EH (cell line): ENCODE measurements at places on chromosomes 1 and 21.

DNA sequence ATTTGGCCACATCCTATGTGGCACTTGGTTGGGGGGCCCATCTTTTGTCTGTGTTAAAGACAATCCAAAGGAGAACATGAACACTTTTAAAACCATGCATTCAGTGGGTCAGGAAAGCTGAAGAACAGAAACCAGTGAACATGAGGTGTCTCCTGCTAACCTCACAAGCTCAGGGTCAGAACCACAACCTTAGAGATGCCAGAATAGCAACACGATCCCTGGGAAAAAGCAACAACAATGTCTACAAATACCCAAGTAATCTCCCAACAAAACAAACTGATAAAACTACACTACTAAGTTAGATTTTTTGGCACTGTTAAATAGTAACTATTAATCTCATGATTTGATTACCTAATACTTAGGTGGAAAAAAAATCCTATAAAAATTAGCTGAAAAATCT, 34.1 kb upstream of the GNG4 start:
- no peak for DNase-seq

GRCh38 chr1:19643602-19644394, at the start of gene NBL1:
Gene NBL1, plus strand, starts transcription at chr1:19644311. Its CDS starts 10,720 bp downstream, at chr1:19655031.
- peak; percentile 67 for DNase-seq

- DNase-seq: no peak
These were observed 3.1 kb downstream of the PLCH2 start for GRCh38 chr1:2479186-2479585.

DNA sequence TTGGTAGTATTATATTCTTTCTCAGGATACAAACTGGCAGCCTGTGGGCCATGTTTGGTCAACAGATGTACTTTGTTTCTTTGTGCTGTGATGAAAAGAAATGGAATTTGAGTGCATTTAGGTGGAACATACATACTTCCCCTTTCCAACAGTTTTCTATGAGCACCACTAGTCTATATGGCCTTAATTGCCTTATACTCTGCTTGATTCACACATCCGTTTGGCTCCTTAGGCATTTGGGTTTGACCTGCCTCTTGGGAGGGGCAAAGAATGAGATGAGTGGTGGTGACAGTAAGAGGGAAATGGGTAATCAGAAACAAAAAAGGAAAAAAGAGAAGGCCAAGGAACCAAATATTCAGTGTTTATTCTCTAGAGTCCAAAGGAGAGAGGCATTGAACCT, 17.0 kb downstream of the CFAP126 start:
- DNase-seq: no peak

DNA sequence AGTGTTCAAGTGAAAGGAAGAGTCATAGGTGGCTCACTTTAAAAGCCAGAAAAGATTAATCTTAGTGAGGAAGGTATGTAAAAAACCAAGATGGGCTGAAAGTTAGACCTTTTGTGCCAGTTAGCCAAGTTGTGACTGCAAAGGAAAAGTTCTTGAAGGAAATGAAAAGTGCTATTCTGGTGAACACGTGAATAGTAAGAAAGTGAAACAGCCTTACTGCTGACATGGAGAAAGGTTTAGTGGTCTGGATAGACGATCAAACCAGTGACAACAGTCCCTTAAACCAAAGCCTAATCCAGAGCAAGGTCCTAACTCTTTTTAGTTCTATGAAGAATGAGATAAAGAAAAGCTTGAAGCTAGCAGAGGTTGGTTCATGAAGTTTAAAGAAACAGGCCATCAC, 106.4 kb downstream of the CTH start:
- DNase-seq: no peak

- no peak for DNase-seq
These were observed 17.4 kb downstream of the IQGAP3 start for GRCh38 chr1:156554971-156555370.

DNA sequence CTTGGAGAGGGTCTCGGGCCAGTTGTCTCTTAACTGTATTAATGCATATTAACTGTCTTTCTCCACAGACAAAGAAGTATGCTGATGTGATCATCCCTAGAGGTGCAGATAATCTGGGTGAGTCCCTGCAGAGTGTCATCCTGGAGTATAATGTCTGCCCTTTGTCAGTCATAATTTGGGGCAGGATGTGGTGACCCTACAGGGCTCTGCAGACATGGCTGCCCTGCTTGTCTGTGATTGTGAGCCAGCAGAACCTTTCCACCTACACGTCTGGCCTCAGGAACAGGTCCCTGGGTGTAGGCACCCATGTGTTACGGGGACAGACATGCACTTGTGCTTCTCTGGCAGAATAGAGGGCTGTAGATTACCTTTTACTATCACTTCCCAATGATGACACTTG, 78.4 kb downstream of the UCK2 start:
- no peak for DNase-seq

DNA sequence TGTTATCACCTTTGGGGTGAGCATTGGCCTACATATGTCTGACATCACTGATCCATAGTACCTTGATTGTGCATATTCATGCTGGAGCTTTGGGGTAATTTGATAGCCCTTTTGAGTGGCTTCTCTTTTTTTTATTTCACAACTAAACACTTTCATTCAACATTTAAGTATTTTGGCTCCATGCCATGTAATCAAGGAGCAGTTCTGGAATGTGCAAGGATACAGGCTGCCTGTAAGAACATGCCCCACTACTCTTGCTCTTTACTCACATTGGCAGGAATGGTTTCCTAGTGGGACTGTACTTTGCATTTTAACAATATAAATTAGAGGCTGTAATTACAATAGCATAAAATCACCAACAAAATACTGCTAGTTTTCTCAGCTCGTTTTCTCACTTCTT, 300.7 kb upstream of the SPAG17 start:
- DNase-seq: peak; percentile 4

DNA sequence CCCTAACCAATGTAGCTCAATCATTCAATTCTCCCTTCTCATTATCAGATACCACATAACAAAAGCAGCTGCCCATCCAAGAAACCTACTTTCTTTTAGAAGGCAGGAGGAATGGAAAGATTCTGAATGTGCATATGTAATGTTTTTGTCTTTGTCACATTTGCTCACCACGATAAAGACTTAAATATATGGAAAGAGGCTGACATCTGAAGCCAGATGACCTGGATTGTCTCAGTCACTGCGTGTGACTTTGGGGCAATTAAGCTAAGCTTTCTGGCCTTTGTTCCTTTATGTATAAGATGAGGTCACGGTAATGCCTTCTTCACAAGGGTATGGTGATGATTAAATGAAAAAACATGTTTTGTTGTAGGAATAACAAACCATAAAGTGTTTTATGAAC, 42.6 kb downstream of the LRRC52 start:
- no peak for DNase-seq
